ENCODE measurements at places on chromosomes 5 and 9.

GRCh38 chr5:132325691-132326090 lies 31.5 kb downstream of the SLC22A4 start:
- DNase-seq, result no peak

- no peak for DNase-seq
These were observed 213.4 kb upstream of the ELL2 start for GRCh38 chr5:96175090-96175489.

GRCh38 chr5:152221721-152222629 lies 183.1 kb downstream of the NMUR2 start:
- no peak for DNase-seq

- DNase-seq, result no peak
These were observed 9.3 kb upstream of the PFDN1 start for GRCh38 chr5:140312067-140312790.

GRCh38 chr5:76799588-76799987 lies 19.2 kb upstream of the F2RL1 start:
- DNase-seq, result no peak

- no peak for DNase-seq
These were observed 19.7 kb downstream of the NDUFS6 start for GRCh38 chr5:1820926-1821325.

GRCh38 chr5:6862306-6862705 lies 149.1 kb downstream of the TENT4A start:
- no peak for DNase-seq

- DNase-seq, result no peak
These were observed 27.6 kb upstream of the ABLIM3 start for GRCh38 chr5:149113669-149114068.

DNA sequence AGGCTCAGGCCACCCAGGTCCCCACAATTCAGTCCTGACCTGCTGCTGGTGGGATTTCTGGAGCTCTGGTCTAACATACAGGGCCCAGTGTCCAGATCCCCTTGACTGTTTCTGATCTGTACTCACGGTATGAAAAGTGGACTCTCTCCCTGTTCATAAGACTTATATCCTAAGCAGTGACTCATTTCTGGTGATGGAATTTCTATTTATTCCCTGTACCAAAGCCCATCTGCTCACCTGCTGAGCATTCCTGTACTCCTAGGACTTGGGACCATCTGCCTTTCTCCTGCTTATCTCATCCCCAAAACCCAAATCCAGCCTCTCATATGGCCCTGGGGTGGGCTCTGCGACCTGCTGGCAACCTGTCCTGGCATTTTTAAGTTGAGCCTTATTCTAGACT lies 86.6 kb downstream of the APBA1 start:
- no peak for DNase-seq
